GM12878 (cell line): ENCODE measurements at places on chromosomes 6 and 20.

- H3K36me3 ChIP-seq: no peaks in the 10 kb centered on the region
- peaks cover 3% of the 10 kb centered on the region; the same call in 1 of the 2 replicates for H3K4me1 ChIP-seq
- H3K27ac ChIP-seq: no peak overlapping the region
- DNase-seq: no peak
These were observed 155.2 kb upstream of the PTPN1 start for GRCh38 chr20:50354721-50355589.

DNA sequence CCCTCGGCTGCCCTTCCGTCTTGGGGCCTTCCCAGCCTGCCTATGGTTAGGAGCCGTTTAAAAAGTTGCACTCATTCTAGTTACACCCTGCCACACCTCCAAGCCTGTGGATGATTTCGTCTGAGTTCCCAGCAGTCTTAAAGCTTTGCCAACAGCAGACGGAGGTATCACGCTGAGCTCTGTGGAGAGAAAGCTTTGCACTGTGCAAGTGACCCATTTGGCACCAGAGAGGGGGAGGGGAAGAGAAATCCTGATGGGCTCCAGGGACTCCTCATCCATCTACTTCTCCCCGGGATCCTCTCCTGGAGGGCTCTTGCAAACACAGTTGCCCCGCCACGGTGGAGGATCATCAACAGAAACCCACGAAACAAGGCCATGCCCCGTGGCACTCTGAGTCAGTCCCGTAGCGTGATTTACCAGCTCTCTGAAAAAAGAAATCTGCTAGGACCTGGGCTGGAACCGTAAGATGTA, 98.8 kb upstream of the CITED2 start:
- H3K36me3 ChIP-seq: no peaks in the 10 kb centered on the region
- no peaks in the 10 kb centered on the region for H3K4me1 ChIP-seq
- no peak overlapping the region for H3K4me3 ChIP-seq
- no peak for DNase-seq
- no peak overlapping the region for H3K27ac ChIP-seq

- no peak overlapping the region for H3K4me3 ChIP-seq
- no peak for DNase-seq
- no peak overlapping the region for H3K27ac ChIP-seq
- H3K27me3 ChIP-seq: no peaks in the 10 kb centered on the region
These were observed 44.4 kb downstream of the PRKN start for GRCh38 chr6:162683135-162683534.

DNA sequence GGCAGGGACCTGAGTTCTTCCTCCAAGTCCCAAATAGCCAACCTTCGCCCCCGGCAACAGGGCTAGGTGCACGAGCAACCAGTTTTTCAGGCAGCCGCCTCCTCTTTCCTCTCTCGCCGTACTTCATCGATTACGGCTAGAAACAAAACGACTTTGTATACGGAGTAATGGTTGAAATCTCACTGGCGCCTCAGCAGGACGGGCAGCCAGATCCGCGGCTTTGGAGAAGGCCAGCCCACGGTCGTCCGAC, 333 bp upstream of the SMIM13 start:
- DNase-seq: no peak
- H3K4me3 ChIP-seq: peak overlapping the region; percentile 81
- no peaks in the 10 kb centered on the region; the same call in 1 of the 2 replicates for H3K36me3 ChIP-seq
- no peaks in the 10 kb centered on the region; the same call in 1 of the 2 replicates for H3K4me1 ChIP-seq
- no peaks in the 10 kb centered on the region for H3K27me3 ChIP-seq

GRCh38 chr6:37321101-37321500, 32.7 kb upstream of the RNF8 start:
- H3K36me3 ChIP-seq: peaks cover 4% of the 10 kb centered on the region
- H3K4me3 ChIP-seq: no peak overlapping the region
- no peak overlapping the region for H3K27ac ChIP-seq
- no peaks in the 10 kb centered on the region for H3K27me3 ChIP-seq
- no peak for DNase-seq
